Fibroblast of the aortic adventitia (primary cell): ENCODE measurements at places on chromosomes 13 and 19. TPM values are rescaled to one million over a fixed set of nuclear protein-coding genes. Genes with fewer than 3 reads are reported as not detected.

IGFL1 gene
- not detected in 2 replicates for total RNA-seq

NLRP11 gene
- not detected in 2 replicates for total RNA-seq

TMEM86B gene
- 1.7 and 1.8 TPM in 2 replicates for total RNA-seq

ANGPTL8 gene
- total RNA-seq: not detected in 2 replicates

ERICH6B gene
- total RNA-seq: not detected in 2 replicates

FAM124A gene
- 3.3 TPM in 1 of 2 replicates, not detected in the other for total RNA-seq

FFAR3 gene
- total RNA-seq: not detected in 2 replicates

TMEM143 gene
- 2.2 and 5.0 TPM in 2 replicates for total RNA-seq

KBTBD7 gene
- 4.9 and 7.8 TPM in 2 replicates for total RNA-seq

BEST2 gene
- total RNA-seq: not detected in 2 replicates

ANGPTL4 gene
- 4.4 and 22.8 TPM in 2 replicates for total RNA-seq

ZNF544 gene
- total RNA-seq: 28.2 and 35.6 TPM in 2 replicates

BST2 gene
- 9.8 and 48.1 TPM in 2 replicates for total RNA-seq

CFAP97D2 gene
- total RNA-seq: not detected in 2 replicates

NKPD1 gene
- total RNA-seq: 0.25 and 0.36 TPM in 2 replicates

CEACAM18 gene
- total RNA-seq: not detected in 2 replicates

SPTBN4 gene
- 3.5 and 9.5 TPM in 2 replicates for total RNA-seq

KDM4B gene
- total RNA-seq: 13.5 and 17.3 TPM in 2 replicates

ALKBH7 gene
- total RNA-seq: 29.9 and 38.3 TPM in 2 replicates

HSPB6 gene
- 297 and 713 TPM in 2 replicates for total RNA-seq

CYP4F2 gene
- not detected in 2 replicates for total RNA-seq

ZNF534 gene
- total RNA-seq: not detected in 2 replicates

GFY gene
- total RNA-seq: not detected in 2 replicates

KLK6 gene
- not detected in 2 replicates for total RNA-seq

YJU2 gene
- total RNA-seq: 16.8 and 17.2 TPM in 2 replicates

MISP3 gene
- total RNA-seq: 0.72 TPM in 1 of 2 replicates, not detected in the other

KLHL1 gene
- total RNA-seq: not detected in 2 replicates

FUT2 gene
- not detected in 2 replicates for total RNA-seq

PTPRH gene
- 6.5 and 7.8 TPM in 2 replicates for total RNA-seq

ZNF223 gene
- total RNA-seq: 6.5 and 34.9 TPM in 2 replicates

ZNF844 gene
- total RNA-seq: 2.0 and 11.1 TPM in 2 replicates

CEACAM4 gene
- total RNA-seq: not detected in 2 replicates

PSENEN gene
- 14.7 and 19.5 TPM in 2 replicates for total RNA-seq

CPAMD8 gene
- 0.18 and 2.5 TPM in 2 replicates for total RNA-seq

MBD3L5 gene
- total RNA-seq: not detected in 2 replicates

PCDH17 gene
- 0.82 and 1.4 TPM in 2 replicates for total RNA-seq

HCST gene
- total RNA-seq: 0.81 and 2.7 TPM in 2 replicates

PHLDB3 gene
- 8.0 and 11.4 TPM in 2 replicates for total RNA-seq

ZNF724 gene
- 3.1 and 15.1 TPM in 2 replicates for total RNA-seq

MBD3L3 gene
- total RNA-seq: not detected in 2 replicates

PROZ gene
- not detected in 2 replicates for total RNA-seq

FGF9 gene
- total RNA-seq: 0.18 and 2.5 TPM in 2 replicates

ZNF57 gene
- 3.4 and 4.8 TPM in 2 replicates for total RNA-seq

AXL gene
- total RNA-seq: 121 and 305 TPM in 2 replicates

RNF17 gene
- total RNA-seq: not detected in 2 replicates

ZNF208 gene
- total RNA-seq: 0.09 and 1.5 TPM in 2 replicates

NLRP5 gene
- not detected in 2 replicates for total RNA-seq

TPTE2 gene
- total RNA-seq: not detected in 2 replicates

ZNF560 gene
- 0.09 and 0.16 TPM in 2 replicates for total RNA-seq

FCER2 gene
- total RNA-seq: not detected in 2 replicates

FAM83E gene
- 0.18 TPM in 1 of 2 replicates, not detected in the other for total RNA-seq

MAG gene
- not detected in 2 replicates for total RNA-seq

PLPPR3 gene
- 0.18 and 0.33 TPM in 2 replicates for total RNA-seq

ERFL gene
- total RNA-seq: 0.57 TPM in 1 of 2 replicates, not detected in the other

MYO16 gene
- total RNA-seq: under 0.01 and 0.16 TPM in 2 replicates

EDNRB gene
- total RNA-seq: 1.3 and 23.3 TPM in 2 replicates

CKM gene
- not detected in 2 replicates for total RNA-seq
